NCI-H226 (cell line): ENCODE measurements at places on chromosomes 1 and 21.

- no peak for DNase-seq
These were observed 560.7 kb downstream of the LRRIQ3 start for GRCh38 chr1:73637264-73637663.

GRCh38 chr1:221089803-221090202, 210.6 kb downstream of the HLX start:
- no peak for DNase-seq

DNA sequence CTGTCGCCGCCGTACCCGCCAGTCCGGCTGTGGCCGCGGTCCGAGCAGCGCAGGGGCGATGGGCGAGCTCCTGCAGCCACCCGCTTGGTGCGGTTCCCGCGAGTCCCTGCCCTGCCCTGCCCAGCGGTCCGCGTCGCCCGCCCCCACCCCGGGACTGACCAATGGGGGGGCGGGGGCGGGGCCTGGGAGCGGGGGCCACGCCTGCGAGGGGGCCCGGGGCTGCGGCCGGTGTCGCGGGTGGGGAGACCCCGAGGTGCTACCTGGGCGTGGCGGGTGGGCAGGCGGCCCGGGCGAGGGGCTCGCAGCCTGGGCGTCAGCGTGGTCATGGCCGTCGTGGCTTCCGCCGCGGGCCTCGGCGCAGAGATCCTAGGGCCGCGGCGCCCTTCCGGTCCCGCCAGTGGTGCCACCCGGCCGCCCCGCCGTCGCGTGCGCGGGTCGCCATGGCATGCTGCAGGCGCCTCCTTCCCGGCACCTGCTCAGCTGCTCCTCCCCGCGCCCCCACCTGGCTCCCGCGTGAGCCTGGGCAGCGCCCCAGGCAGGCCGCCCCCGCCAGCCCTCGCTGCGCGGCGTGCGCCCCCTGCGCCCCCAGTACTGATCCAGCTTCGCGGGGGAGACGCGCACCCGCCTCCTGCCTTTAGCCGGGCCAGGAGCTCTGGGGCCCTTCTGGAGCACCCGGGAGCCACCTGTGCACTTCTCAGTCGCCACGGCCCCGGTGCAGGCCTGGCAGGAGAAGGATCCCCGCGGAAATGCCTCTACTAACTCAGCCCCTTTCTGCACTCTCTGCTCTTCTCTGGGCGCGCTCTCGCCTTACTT, at the start of gene BMP8B:
Gene BMP8B (minus strand): TSS at position 108 of the 813 bp plus-strand sequence. CDS start 380 bp downstream, outside the sequence.
- DNase-seq, result peak; percentile 42

DNA sequence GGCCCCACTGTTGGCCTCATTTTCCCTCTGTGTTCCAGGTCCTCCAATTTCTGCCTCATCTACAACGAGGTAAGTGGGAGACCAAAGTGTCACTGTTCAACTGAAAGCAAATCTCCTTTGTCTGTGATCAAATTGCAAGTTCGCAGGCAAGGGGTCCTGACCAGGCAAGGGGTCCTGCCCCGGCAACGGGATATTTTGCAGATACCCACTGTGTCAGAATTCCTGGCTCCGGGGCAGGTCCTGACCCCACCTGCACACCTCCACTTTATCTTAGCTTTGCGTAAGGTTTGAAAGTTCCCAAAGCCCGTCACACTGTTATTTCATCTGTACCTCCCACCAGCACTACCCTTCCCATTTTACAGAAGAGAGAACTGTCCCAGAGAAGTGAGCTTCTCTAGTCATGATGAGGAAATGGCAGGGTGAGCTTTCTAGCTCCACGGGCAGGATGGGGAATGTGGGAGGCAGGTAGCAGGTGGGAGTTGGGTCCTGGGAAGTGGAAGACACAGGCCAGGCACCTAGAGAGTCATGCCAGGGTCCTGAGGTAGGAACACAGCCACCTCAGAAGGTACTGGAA, 32.0 kb upstream of the CSF1 start:
- DNase-seq, result no peak

DNA sequence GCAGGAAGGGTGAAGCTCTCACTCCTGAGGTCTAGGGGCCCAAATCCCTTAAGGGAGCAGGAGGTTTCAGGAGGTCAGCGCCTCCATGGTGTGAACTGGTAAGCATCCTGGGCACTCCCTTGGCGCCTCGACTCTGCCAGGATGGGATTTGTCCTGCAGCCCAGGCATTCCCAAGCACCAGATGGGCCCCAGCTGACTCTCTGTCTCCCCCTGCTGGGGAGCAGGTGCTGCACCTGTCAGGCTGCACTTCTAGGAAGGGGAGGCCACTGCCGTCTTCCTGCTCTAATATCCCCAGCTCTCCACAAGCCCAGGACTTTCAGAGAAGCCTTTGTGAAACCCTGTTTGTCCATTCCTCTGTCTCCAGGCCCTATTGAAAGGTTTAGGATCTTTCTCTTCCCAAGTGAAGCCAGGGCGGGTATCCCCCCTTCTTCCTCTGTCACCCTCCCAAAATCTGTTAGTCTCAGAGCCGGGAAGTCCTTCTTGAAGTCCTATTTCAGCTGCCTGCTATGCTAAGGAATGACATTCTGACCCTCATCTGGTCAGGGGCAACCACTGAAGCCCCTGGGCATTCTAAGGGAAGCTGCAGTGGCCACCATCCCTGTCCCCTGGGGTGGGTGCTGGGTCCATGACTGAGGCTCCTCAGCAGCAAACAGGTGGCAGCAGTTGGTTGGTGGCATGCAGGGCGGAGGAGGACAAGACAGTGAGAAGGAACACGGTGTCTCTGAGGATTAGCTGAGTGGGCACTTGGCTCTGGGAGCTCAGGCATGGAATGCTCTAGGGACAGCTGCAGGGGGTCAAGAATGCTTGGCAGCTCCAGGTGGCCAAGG, 3.2 kb downstream of the MYBPH start:
- DNase-seq, result peak; percentile 68
